MV-4-11 (cell line): ENCODE measurements at places on chromosomes 12 and 14.
A peak's percentile ranks its signal among the peaks of the same experiment; 100 is the strongest.

DNA sequence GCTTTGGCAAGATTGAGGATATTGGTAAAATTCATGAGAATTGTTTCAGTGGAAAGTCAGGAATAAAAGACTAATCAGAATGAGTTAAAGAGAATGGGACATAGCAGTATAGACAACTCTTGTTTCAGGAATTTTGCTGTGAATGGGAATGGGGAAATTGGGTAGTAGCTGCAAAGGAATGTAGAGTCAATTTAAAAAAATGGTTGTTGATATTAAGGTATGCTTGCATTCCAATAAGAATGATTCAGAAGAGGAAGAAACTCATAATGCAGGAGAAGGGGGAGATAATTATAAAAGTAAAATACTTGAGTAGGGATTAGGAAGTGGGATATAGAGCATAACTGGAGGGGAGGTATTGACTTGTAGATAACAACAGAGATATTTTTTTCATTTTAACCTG lies 40.7 kb downstream of the MNAT1 start:
- no peak for DNase-seq

DNA sequence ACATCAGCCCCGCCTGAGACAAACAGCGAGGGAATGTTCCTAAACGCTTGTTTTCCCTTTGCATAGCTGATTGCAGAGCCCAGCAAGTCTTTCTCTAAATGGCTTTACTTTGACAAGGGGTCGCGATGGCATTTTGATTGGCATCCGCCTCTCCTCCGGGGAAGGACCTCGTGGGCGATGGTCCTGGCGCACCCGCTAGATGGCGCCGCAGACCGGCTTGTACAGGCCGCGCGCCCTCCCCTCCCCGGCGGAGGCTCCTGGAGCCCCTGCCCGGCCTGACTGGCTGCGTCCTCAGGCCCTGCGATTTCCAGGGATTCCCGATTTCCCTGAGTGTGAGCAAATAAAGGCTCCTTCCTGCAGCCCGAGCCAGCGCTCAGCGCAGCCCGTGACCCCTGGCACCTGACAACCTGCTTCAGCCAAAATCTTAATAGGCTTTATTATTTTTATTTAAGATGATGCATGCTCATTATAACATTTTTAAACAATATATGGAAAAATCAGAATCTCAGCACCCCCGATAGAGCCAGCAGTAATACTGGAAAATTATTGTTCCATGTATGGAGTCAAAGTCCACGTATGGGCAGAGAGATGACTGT lies 468.3 kb downstream of the AACS start:
- DNase-seq, result no peak

DNA sequence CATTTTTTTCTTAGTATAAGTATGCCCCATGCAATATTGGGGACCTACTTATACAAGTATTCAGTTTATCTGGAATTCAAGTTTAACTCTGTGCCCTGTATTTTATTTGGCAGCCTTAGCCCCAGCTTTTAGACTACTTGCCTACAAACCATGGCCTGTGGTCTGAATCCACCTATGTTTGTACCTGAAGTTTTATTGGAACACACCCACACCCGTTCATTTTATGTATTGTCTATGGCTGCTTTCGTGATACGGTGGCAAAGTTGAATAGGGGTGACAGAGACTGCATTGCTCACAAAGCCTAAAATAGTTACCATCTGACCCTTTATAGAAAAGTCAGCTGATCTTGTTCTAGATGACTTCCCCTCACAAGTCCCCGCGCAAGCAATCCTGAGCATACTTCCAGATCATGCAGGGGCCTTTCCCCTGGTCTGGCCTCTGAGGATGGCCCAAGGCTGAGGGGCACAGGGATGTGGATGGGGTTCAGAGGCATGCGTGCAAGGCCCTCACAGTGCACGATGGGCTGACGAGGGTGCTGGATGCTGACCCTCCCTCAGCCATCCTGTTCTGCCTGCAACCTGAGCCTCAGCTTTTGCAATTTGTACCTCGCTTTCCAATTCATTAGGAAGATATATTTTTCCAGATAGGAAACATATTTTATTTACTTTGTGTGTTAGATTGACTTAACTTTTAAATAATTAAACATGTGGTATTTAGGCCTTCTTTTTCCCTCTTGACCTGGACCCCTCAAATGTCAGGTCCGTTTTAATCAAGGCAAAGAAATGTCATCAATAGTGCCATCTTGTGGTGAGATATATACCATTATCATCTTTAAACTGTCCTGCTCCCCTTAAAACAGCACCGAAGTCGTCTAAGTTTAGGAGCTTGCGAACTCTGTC lies 527.3 kb upstream of the CCDC196 start:
- DNase-seq, result peak; percentile 30

DNA sequence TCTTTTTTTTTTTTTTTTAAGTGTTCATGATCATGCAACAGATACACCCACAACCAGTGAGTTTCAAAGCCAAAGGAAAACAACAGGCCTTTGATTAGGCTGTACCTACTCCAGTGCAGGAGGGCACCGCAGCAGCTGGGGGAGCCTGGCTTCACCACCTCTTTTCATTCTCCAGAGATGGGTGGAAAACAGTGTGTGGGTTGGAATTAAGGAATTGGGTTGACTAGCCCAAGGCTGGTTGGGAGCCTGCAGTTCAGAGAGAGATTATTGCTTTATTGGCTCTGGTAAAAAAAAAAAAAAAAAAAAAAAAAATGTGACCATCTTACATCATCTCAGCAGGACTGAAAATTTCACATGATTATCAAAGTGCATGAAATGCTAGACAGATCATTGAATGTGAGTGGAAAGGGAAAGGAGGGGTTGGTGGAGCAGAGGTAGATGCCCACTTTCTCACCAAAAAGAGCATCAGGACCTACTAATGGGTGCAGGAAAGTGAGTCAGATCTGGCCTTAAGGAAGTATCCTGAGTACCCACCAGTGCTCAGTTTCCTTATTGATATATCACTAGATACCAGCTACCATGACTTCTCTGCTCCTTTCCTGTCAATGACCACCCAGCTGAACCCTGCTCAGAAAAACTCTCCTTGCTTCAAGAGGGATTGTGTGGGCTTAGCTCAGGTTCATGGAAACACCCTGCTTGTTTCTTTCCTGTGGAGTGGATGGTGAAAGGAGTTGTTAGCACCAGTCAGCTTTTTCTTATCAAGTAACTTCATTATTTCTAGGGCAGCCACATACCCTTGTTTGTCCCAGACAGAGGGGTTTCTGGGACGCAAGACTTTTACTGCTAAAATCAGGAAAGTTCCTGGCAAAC lies 54.8 kb upstream of the DYRK2 start:
- no peak for DNase-seq

GRCh38 chr14:68789821-68790643 lies 2.8 kb downstream of the ZFP36L1 start:
- no peak for DNase-seq

DNA sequence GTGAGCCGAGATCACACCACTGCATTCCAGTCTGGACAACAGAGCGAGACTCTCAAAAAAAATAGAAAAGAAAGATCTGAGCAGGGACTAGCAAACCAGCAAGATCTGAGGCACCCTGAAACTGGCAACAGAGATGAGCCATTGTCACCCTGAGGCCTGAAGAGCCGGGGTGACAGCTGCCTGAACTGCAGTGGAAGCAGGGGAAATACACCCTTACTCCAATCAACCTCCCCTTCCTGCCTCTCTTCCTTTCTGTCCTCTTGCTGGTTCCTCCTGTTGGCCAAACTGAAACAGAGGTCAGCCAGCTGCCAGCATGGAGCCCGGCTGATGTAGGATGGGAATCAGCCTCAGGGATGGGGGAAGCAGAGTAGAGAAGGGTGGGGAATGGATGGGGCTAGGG lies 192.0 kb downstream of the CHST11 start:
- DNase-seq, result peak; percentile 24

DNA sequence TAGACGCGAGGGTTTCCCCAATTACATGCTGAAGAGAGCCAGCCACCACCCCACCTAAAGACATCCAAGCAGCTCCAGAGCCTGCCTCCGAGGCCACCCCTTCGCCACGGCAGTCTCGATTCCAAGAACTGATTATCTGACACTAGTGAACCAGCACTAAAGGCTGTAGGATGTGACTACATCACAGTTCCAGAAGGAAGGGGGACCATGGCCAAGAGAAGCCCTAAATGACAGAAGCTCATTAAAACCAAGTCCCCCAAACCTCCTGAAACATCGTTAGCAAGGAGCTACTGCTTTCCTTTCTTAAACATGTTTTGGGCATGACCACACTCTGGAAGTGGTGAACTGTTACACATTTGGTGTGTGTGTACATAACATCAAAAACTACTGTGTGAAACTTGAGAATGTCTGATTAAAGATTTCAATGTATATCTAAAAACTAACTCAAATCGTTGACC lies 88.2 kb downstream of the DUSP16 start:
- no peak for DNase-seq

- no peak for DNase-seq
Observed at GRCh38 chr12:475286-475685, 15.5 kb downstream of the B4GALNT3 start.
